ENCODE measurements at places on chromosomes 3 and 15.

- peaks cover 2% of the 10 kb centered on the region for H3K36me3 ChIP-seq
- DNase-seq: no peak
- H3K4me1 ChIP-seq: no peaks in the 10 kb centered on the region
- H3K4me3 ChIP-seq: no peak overlapping the region
Observed at GRCh38 chr3:128395046-128395445, 71.6 kb downstream of the DNAJB8 start.

GRCh38 chr3:178304758-178305467 lies 231.3 kb upstream of the KCNMB2 start:
- DNase-seq: no peak
- H3K36me3 ChIP-seq: no peaks in the 10 kb centered on the region
- no peak overlapping the region for H3K27ac ChIP-seq
- H3K27me3 ChIP-seq: no peaks in the 10 kb centered on the region
- H3K4me3 ChIP-seq: no peak overlapping the region

GRCh38 chr15:31964586-31965307 lies 65.6 kb upstream of the CHRNA7 start:
- H3K4me3 ChIP-seq: no peak overlapping the region
- no peaks in the 10 kb centered on the region for H3K36me3 ChIP-seq
- H3K27ac ChIP-seq: no peak overlapping the region
- no peaks in the 10 kb centered on the region for H3K4me1 ChIP-seq

DNA sequence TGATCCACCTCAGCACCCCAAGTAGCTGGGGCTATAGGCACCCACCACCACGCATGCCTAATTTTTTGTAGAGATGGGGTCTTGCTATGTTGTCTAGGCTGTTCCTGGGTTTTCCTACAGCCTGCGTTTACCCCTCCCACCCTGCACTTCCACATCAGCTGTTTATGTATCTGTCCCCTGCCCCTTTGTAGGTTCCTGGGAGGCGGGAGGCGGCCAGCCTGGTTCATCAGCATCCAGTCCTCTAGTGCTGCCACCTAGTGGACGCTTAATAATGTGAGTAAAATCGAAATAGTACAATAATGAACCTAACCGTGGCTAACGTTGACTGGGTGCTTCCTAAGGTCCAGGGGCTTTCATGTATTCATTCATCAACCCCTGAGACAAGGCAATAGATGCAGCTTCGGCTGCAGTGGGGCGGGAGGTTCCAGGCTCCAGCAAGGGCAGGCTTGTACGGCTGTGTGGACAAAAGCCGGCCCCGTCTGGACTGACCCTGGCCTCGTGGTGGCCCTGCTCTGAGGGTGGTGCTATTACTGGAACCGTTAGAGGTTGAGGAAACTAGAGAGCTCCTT lies 1.2 kb upstream of the LCTL start:
- H3K4me3 ChIP-seq: no peak overlapping the region
- no peaks in the 10 kb centered on the region for H3K27me3 ChIP-seq

DNA sequence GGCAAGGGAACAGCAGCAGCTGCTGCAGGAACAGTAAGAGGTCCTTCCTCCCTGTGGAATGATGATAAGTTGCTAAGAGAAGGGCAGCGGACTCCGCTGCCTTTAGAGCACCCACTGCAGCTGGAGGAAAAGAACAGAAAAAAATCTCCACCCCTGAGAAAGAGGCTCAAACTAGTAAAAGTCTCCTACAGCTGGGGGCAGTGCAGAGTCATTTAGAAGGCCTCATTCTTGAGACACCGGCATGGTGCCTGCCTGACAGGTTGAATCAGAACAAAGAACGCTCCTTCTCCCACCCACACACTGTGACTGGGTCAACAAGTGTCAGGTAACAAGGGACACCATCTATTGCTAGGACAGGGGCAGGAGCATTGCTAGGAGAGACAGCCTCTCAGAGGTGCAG lies 188.4 kb downstream of the ABHD5 start:
- no peaks in the 10 kb centered on the region for H3K36me3 ChIP-seq
- H3K4me3 ChIP-seq: no peak overlapping the region
- no peaks in the 10 kb centered on the region for H3K27me3 ChIP-seq
- no peaks in the 10 kb centered on the region for H3K4me1 ChIP-seq
- H3K27ac ChIP-seq: no peak overlapping the region
- no peak for DNase-seq

GRCh38 chr3:176514297-176514696 lies 683.0 kb downstream of the TBL1XR1 start:
- no peaks in the 10 kb centered on the region for H3K27me3 ChIP-seq
- no peaks in the 10 kb centered on the region for H3K4me1 ChIP-seq
- no peak overlapping the region for H3K4me3 ChIP-seq
- DNase-seq: no peak

All from CD4-positive, alpha-beta T cell (primary cell).